ENCODE measurements at places on chromosomes 1 and 21.

- no peak for DNase-seq
These were observed 114.7 kb downstream of the ACTL8 start for GRCh38 chr1:17869815-17870214.

GRCh38 chr1:36584874-36585453 is 102.3 kb upstream of the CSF3R start:
- DNase-seq = no peak

DNA sequence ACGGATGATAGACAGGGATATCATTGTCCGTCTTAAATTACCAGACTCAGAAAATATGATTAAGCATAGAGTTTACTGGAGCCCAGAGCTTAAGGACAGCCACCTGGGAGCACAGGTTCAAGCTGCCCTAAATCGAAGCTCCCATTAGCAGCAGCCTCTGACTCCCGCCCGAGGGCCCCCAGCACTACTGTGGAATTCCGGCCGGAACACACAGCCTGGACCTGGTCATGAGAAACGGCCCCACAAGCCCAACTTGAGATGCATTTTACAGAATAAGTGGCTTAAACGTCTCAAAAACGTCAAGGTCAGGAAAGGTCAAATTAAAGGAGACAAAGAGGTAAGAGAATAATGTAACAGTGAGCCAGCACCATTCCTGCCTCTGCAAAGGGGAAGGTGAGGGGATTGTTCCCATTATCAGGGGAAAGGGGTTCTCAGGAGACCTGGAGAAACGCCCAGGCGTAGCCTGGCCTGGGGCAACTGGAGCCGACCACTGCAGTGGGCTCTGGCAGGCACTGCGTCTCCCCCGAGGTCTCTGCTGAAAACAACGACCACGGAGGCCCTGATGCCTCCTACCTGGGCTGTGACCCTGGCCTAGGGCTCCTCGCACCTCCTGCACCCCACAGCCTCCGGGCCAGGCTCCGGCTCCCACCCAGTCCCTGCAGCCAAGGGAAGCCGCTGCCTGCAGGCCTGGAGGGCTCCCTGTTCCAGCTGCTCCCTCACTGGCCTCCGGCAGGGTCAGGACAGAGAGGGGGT is 11.5 kb upstream of the COL6A1 start:
- no peak for DNase-seq

GRCh38 chr1:192950926-192951325 is 108.2 kb downstream of the UCHL5 start:
- no peak for DNase-seq

GRCh38 chr1:188429386-188429785 is 1600.6 kb downstream of the PLA2G4A start:
- no peak for DNase-seq

DNA sequence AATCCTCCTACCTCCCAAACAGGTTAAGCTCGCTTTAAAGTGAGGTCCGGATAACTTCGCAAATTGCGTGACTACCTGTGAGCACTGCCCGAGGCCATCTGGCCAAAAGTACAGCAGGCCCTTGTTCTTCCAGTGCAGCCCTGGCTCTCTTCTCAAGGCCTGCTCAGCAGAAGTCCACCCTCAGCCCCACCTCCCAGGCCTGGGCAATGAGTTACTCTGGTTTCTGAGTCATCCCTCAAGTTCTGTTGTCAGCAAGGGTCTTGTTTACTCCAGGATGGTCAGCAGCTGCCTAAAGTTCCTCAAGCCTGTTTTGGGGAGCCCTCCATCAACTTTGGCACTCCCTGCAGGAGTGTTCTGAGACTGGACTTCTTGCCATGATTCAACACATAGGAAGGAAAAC is 101.7 kb downstream of the BCAR3 start:
- DNase-seq = peak; percentile 97

DNA sequence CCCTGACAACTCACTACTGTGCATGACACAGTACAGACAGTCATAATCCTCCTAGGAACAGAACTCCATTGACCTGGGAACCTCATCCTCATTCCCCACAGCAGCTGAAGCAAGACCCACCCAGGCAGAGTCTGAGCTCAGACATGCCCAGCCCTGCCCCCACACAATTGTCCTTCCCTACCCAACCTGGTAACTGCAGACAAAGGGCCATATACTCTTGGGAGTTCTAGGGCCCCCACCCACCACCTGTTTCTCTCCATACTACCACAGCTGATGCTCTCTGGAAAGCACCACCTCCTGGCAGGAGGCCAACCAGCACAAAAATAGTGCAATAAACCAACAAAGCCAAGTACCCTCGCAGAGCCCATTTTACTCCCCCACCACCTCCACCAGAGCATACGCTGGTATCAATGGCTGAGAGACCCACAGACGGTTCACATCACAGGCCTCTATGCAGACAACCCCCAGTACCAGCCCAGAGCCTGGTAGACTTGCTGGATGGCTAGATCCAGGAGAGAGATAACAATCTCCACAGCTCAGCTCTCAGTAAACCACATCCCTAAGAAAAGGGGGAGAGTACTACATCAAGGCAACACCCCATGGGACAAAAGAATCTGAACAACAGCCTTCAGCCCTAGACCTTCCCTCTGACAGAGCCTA is 159.7 kb upstream of the CXADR start:
- no peak for DNase-seq

- no peak for DNase-seq
These were observed 2.5 kb downstream of the PPP1R15B start for GRCh38 chr1:204409123-204409522.

DNA sequence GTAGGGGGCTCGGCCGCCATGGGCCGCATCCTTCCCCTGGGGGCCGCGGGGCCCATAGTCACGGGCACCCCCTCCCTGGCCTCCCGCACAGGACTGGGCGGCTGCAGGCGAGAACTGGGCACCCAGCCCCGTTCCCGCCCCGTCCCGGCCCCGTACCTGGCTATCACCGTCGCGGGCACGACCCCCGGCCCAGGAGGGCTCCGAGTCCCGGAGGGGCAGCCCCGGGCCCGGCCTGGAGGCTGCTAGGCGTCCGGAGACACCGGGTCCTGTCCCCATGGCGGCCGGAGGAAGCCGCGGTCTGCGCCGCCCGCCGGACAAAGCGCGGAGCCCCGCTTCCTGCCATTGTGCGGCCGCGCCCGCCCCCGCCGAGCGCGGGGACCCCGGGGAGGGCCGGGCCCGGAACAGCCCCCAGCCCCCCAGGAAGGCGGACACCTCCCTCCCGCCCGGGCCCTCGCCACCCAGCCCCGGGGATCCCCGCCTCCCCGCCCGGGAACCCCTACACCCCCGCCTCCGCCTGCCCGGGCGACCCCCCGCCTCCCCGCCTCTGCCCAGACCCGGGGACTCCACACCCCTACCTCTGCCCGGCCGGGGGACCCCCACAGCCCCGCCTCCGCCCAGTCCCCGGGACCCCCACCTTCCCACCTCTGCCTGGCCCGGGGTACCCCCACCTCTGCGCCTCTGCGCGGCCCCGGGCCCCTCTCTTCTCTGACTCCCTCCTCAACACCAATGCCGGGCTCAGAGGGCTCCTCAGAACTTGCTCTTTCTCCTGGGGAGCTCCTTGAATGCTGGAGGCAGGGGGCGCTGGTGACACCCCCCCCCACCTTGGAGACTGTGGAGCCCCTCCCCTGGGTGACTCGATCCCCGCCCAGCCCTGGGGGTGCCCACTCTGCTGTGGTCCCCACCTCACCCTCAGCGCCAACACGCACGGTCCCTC is 6.0 kb downstream of the PLEKHG5 start:
- DNase-seq = no peak

DNA sequence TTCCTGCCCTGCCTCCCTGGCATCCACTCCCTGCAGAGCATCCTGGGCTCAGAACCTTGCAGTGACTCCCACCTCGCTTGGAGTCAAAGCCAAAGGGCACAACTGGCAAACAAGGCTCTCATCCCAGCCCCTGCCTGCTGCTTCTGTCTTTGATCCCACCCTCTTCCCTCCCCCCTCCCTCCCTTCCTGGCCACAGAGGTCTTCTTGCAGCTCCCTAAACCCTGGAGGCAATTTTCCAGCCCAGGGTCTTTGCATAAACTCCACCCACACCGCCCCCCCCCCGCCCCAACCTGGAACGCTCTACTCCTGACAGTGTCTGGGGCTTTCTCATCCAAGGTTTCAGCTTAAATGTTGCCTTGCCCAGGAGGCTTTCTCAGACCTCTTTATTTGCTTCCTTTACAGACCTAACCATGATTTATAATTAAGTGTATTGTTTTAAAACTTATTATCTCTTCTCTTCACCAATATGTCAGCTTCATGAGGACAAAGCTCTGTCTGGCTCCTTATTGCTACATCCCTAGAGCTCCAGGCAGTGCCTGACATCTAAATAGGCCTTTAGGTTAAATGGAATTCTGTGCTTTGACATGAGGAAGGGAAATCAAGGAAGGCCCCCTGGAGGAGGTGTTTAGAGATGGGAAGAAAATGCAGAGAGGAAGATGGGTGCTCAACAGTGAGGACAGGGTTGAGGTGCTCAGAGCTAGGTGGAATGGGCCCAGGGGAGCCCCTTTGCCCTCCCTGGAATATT is 37.7 kb upstream of the PADI1 start:
- no peak for DNase-seq

GRCh38 chr21:16363518-16363917 is 633.7 kb downstream of the USP25 start:
- no peak for DNase-seq

- no peak for DNase-seq
These were observed 129.4 kb downstream of the MRPS6 start for GRCh38 chr21:34202553-34203372.

DNA sequence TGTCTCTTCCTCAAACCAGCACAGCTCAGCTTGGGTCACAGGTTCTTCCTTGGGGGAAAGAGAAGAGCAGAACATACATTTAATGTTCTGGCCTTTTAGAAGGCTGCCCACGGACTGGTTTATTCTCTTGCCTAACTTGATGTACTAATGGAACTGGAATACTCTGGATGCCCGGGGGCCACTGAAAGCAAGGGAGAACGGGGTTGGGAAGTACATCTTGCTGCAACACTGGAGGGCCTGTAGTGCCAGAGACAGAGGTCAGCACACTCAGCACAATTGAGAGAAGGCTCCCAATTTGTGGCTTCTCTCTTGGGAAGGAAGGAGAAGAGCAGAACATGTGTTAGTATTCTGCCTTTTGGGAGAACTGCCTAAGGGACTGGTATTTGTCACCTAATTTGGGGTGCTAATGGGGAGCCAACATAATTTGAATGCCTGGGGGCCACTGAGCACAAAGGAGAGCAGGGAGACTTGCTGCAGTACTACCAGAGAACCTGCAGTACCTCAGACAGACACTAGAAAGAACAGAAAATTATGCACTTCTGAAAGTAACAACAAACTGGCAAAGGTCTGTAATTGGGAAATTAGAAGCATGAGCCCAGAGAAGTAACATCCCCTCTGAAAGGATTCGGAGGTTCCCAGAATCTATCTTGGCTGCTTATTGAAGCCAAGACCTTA is 14.1 kb downstream of the ZNF691 start:
- no peak for DNase-seq

DNA sequence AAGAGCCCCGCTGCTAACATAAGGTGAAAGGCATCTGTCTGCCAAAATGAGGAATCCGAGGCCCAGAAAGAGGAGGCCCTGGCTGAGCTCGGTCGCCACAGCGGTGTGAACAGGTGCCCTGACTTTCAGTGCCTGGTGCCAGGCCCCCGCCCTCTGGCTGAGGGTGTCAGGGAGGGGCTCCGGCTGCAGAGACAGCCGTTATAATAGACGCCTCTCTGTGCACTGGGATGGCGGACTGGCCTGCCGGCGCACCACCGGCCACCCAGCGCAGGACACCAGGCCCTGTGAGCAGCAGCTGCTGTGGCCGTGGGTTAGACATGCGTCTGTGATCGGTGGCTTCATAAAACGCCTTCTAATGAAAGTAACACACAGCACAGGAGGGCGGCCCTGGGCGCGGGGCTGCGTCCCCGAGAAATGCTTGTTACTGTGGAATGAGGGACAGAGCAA is 51.4 kb upstream of the ACTRT2 start:
- no peak for DNase-seq

- DNase-seq = no peak
These were observed 2.6 kb downstream of the FAAH start for GRCh38 chr1:46396441-46397398.

DNA sequence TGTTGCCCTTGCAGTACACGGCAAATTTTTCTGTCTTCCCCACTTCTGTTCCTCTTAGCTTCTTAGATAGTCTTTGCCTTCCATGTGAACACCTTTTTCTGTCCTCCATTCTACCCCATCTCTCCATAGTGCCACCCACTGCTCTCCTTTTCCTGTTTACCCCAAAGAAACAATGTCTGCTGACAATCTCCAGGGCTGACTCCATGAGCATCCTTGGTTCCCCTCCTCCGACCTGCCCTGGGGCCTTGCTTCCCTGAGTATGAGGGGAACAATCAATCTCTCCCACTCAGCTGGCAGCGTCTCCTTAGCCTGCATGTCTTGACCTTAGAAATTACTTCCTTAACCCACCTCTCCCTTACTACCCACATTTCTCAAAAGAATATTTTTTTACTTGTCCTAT is 12.3 kb upstream of the MYBPHL start:
- DNase-seq = no peak

DNA sequence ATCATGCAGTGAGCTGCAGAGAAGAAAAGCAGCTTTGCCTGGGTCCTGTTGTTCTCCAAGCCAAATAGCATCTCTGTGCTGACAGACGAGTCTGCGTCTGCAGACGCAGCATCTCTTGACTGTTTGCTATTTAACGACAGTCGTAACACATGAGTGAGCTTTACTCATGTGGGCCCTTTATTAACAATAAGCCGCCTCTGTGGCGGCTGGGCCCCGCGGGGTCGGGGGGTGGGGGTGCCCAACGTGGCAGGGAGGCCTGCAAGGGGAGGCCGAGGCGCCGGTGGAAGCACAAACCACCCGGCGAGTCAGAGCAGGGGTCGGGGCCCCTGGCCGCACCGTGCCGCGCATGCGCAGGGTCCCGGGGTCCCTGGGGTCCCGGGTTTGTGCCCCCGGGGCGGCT is 435.1 kb downstream of the KIF26B start:
- no peak for DNase-seq

DNA sequence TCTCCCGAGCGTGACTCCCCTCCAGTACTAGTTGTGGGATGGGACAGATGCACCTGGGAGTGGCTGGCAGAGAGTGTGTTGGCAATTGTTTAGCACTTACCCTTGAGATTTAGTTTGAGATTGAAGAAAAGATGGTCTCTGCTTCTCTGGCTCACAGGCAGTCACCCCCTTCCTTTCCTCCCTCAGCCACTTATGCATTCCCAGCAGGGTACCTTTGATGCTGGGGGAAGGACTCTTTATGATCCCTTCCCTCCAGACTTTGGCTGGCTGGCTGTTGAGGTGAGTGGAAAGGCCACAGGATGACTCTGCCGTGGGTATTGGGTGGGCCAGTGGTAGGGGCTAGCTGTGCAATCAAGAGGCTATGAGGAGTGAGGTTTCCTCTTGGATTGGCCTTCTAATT is 236.8 kb downstream of the CAMTA1 start:
- DNase-seq = no peak

All from LHCN-M2 (cell line).